ENCODE measurements at places on chromosomes 3 and 15.

DNA sequence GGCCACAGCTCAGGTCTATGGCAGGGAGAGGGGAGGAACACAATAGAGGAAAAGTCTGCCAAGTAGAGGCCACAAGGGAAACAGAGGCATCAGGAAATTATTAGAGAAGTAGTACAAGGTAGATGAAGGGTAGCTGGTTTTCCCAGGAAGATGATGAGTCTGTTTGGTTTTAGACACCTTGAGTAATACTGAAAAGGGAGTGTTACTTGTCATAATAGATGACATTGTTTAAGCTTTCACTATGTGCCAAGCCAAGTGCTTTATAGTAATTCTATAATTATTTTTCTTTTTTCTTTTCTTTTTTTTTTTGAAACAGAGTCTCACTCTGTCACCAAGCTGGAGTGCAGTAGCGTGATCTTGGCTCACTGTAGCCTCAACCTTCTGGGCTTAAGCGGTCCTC is 13.7 kb downstream of the PXK start:
- no peak for DNase-seq

GRCh38 chr15:42490291-42490670 is 660 bp downstream of the ZNF106 start:
- DNase-seq: no peak

DNA sequence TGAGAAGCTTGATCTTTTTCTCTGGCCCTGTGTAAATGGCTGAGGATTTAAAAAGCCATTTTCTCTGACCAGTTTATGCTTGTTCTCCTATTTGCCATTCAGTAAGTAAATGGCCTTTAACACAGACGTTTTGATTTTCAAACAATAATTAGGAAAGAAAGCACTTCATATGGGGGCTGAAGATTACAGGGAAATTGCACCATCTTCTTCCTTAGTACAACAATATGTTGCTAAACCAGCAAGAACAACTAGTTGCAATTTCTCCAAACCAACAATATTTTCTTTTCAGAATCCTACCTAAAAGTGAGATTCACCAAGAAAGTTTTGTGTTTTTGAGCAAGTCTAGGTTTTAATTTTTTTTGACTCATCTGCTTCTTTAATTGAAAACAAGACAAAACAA is 80.5 kb upstream of the CCNL1 start:
- no peak for DNase-seq

- no peak for DNase-seq
Observed at GRCh38 chr3:149283401-149283800, 50.0 kb downstream of the TM4SF18 start.

DNA sequence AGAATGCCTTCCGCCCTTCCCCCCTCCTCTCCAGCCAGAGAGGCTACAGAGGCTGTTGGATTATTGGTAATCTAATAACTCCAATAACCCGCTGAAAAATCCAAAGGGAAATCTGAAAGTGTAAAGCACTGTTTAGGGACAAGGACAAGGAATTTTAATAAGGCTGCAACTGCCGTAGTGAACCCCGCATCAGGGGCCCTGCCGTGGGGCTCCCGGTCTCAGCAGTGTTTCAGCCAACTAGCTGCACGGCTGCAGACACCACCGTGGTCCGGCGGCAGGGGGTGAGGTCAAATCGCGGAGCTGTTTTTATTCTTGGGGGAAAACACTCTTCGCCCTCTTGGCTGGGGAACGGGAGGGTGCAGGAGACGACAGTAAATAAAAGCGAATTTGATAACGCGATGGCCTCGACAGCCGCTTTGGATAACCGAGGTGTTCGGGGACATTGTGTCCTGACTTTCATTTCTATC is 6.1 kb downstream of the BCL6 start:
- DNase-seq: no peak

DNA sequence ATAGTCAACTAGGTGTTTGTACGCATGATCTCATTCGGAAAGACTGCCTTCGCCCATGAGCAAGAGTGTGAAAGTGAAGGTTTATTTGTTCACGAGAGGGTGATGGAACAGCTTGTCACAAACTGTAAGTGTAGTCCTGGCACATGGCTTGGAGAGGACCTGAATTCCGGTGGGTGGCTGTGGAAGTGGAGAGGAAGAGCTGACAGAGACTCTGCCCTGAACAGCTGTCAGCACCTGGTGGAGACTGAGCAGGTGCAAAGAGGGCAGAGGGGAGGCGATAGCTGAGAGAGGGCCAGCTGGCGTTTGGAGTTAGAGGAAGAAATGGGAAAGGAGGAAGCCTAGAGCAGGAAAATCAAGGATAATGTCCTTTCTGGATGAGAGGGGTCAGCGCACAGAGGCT is 155.7 kb downstream of the EEFSEC start:
- no peak for DNase-seq

DNA sequence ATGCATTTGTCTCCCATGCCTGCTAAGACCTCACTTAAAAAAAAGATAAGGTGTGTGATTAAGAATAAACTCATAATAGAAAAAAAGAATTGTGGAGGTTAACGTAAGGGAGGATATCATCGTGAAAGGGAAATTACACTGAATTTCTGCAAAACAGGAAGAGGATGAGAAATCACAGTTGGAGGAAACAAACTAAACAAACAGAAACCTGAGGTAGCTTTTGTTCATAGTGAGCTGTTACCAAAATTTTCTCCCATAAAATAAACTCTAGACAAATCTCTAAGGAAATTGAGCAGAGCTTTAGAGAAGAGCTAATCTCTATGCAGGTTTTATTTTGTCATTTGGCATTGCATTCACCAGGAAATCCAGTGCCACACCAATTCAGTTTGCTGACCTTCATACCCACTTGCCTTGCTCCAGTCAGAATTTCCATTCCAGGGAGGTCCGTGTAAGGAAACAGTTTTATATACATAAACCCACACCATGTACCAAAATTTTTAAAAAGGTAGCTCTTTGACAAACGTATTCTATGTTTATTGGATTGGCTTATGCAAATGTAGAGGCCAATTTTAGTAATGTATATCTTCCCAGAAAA is 231.2 kb downstream of the MBNL1 start:
- no peak for DNase-seq

DNA sequence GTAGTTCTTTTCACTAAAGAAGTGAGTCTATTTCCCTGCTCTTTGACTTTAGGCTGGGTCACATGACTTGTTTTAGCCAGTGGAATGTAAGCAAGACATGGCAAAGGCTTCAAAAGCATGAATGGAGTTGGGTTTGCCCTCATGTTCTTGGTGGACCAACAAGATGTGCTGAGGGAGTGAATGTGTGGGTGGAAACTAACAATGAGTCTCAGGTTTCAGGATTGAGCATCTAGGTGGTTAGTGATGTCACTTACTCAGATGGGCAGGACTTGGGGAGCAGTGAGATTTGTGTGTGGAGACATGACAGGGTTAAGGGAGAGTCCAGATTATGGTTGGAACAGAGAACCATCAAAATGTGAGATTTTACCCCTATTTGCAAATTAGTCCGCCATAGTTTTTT is 181.4 kb upstream of the UBE2E1 start:
- no peak for DNase-seq

DNA sequence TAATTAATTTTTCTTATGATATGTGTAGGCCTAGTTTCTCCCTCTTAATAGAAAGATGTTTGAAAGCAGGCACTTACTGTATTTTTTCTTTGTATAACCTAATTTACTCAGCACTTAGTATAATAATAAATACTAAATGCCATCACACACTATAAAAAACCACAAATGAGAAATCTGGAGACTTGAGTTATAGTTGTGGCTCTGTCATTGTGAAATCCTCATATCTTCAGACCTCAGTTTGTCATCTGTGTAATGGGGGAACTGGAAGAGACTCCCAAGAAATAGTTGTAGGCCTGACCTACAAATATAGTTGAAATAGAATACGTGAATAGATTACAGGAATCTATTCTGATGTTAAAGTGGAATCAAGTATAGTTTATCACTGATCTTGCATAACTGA is 287.6 kb upstream of the DPH6 start:
- DNase-seq: no peak

GRCh38 chr3:190150681-190151080 is 30.0 kb upstream of the P3H2 start:
- no peak for DNase-seq

GRCh38 chr3:193897288-193897687 is 238.7 kb upstream of the HES1 start:
- no peak for DNase-seq

GRCh38 chr3:136192831-136193230 is 3.3 kb downstream of the MSL2 start:
- DNase-seq: no peak

GRCh38 chr3:53530205-53530604 is 35.8 kb downstream of the CACNA1D start:
- no peak for DNase-seq

DNA sequence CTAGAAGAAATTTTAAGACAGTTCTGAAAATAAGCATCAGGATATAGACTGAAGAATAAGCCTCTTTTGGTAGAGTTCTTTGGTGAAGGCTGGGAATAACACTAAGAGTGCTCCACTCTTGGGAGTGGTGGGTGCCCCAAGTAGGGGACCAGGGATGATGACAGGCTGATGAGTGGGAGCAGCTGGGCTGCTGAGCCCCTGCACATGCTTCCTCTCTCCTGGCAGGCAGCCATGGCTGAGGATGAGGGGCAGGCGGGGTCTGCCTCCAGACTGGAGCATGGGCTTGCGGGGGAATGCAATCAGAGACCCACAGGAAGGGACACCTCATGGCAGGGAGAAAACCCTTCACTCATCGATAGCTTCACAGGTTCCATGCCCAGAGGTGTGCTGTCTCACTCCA is 72.6 kb upstream of the RORA start:
- DNase-seq: no peak

DNA sequence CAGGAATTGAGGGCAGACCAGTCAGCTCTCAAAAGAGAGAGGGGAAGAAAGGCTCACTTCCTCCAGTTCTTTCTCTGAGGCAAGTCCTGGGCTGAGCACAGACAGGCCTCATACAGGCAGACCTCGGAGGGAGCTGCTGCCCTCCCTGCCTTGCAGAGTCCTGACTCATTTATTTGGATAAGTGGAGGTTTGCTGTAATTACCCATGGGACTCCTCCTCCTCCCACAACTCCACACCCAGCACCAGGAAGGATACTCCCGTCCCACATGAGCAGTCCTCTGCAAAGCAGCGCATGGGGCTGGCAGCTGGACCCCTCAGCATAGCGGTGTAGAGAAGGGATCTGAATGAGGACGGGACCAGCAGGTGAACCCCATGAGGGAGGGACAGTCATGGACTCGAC is 13.4 kb upstream of the SCN10A start:
- no peak for DNase-seq

DNA sequence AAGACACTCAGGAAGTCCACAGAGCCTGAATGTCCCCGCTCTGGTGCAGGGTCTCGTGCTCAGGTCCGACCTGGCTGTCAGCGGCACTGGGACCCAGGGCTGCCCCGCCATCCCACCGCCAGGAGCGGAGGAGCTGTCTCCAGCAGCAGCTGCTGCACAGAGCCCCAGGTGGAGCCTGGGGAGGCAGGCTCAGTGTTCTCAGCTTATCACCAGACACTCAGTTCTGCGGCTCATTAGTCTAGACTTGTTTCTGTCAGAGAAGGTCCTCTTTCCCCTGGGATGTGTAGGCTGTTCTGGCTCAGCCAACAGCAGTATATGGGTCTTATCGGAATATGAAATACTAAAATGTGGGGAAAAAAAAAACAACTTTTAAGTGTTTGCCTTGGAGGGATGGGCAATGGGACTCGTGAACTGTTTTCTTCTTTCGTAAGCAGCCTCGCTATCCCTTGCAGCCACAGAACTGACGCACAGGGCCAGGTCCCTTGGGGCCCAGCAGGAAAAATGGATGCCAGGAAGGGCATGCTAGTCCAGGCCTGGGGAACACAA is 75.9 kb downstream of the KLF13 start:
- DNase-seq: no peak

DNA sequence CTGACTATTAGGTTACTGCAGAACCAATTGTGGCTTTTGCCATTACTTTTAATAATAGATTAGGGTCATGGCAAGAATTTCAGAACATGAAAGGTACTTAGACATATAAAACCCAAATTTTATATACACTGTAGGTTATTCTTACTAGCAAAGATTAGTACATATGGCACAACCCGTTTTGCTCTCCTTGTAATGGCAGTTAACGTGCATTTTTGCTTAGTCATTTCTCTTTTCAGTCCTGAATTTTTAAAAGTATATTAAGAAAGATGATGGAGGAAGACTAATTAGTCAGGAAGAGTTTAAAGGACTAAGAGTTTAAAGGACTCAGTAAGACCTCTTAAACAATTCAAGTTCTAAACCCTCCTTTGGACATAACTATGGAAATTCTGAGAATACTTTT is 114.0 kb downstream of the PEAK1 start:
- DNase-seq: no peak

GRCh38 chr3:9915254-9916141 is 1.4 kb upstream of the IL17RC start:
- DNase-seq: no peak

DNA sequence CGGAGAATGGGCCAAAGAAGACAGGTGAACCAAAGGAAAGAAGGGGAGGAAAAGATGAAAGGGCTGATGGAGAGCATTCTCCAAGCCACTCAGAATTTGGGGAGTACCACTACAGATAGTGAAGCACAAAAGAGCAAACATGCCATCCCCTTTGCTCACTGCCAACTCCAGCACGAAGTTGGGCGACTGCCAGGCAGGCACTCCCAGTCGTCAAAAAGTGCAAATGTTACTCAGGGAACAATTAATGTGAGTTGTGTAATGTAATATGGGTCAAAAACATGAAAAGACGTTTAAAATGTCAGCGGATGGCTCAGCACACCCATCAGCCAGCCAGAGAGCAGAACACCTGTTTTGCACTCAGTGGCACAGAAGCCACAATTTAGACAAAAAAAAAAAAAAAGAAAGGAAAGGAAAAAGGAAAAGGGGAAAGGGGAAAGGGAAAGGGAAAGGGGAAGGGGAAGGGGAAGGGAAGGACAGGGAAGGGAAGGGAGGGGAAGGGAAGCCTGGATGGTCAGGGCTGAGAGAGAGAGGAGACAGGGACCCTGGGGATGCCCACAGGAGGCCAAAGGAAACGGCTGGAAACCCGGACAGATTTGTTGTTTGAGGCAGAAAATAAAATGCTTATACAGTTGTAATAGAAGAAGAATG is 82.7 kb downstream of the COL8A1 start:
- DNase-seq: no peak

DNA sequence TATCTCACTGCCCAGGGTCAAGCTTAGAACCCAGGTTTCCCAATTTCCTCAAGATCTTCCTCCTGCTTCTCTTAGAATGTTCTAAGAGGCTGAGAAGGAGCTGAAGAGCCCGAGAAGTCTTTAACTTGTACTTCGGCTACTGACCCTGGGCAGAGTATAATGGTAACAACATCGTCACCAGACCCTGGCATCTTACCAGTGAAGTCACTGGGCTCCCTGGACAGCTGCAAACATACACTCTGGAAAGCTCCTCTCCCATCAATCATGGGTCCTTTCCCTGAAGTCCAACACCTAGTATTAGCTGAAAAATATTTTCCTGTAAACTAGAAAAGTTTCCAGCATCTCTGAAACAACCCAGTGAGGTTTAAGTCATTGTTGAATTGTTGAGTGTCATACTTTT is 22.7 kb downstream of the CPEB1 start:
- DNase-seq: no peak

- no peak for DNase-seq
Observed at GRCh38 chr3:49416867-49417266, 4.6 kb downstream of the TCTA start.

All from SK-N-MC (cell line).